ENCODE measurements at places on chromosomes 6 and 20.

DNA sequence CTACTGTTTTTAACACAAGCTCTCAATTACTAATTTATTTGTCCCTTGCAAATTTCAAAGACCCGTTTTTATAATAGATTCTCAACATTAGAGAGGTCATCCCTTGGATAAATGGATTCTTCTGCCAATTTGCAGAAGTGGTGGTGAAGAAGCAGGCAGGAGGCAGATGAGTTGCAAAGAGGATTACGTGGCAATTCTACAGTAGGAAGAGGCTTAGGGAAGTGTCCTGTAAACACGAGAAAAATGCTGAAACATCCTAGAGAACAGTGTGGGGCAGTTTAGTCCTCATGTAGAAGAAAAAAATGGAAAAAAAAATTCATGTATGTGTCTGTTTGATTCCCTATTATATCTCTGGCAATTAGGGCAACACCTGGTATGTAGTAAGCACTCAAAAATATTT, 87.6 kb downstream of the BMP2 start:
- no peak for DNase-seq

DNA sequence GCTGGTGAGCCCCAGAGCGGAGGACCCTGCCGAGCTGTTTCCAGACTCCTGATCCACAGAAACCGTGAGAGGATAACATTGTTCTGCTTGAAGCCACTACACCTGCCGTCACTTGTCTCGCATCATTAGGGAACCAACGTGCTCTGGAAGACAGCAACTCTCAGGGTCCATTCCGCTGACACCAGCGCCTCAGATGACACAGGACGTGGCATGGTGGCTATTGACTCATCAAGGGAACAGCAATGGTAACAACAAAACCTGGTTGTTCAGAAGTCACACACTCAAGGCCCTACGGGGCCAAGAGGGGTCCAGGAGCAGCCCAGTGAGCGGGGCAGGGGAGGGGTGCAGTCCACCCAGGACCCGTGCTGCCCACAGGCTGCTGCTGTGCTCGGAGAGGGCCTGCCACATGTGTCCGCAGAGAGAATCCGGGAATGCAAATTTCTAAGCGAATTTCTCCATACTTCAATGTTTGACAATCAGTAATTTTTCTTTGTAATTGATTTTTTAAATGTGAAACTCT, 110.4 kb downstream of the TTLL2 start:
- DNase-seq: no peak

DNA sequence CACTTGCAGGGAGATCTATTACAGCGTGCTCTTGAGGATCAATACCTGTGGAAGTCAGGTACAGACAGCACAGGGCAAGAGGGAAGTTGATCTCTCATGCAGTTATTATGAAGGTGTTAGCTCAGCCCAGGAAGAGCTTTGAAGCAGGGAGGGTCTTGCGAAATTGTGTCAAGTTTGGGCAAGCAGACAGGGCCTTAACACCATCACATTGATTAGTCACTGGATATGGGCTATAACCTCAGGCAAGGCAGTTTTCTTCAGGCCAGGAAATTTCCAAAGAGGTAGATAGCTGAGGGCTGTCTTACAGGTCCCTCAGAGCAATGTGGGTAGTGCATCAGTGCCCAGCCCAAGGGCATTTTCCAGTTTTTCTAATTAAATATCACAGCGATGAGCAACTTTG, 643.8 kb downstream of the DHX35 start:
- no peak for DNase-seq

DNA sequence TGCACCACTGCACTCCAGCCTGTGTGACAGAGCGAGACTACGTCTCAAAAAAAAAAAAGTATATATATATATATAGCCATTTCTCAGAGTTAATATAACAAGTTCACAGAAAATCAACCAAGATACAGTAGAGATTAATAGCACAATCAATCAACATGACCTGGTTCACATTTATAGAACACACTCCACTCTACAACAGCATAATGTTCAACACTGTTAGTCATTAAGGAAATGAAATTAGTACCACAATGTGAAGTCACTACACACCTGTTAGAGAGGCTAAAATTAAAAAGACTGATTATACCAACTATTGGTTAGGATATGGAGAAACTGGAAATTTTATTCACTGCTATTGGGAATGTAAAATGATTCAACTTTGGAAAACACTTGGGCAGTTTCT, 387.7 kb downstream of the QKI start:
- no peak for DNase-seq

DNA sequence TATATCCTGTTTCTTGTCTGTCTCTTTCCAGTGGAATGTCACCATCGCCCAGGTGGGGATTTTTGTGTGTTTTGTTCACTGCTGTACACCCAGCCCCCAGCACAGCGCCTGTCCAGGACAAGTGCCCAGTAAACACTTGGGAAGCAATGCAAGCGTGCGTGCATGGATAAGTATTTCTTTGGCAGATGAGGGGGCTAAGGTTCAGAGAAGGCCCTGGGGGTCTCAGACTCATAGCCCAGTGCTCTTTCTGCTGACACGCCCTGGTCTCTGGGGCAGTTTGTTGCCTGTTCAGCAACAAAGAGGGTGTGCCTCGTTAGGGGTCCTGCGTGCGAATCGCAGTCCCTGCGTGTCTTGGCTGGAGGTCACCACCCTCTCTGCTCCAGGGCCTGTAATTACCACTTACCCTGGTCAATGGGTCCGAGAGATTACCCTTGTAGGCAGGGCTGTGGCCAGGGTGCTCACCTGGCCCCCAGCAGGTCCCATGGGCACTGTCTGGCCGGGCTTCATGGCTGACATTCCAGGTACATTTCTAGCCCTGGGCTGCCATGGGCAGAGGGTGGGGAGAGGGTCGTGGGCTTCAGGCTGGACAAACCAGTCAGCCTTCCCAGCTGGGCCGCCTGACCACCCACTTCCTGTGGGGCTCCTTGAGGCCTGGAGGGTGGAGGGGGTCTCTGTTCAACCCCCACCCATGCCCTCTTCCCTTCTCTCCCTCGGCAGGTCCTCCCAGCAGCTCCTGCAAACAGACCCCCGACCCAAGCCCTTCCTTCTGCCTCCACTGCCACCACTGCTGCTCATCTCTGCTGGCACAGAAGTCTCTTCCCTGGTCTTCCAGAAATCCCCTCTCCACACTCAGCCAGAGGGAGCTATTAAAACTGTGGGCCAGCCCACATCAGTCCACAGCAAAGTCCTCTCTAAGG, 87.1 kb downstream of the CEBPB start:
- DNase-seq: no peak

DNA sequence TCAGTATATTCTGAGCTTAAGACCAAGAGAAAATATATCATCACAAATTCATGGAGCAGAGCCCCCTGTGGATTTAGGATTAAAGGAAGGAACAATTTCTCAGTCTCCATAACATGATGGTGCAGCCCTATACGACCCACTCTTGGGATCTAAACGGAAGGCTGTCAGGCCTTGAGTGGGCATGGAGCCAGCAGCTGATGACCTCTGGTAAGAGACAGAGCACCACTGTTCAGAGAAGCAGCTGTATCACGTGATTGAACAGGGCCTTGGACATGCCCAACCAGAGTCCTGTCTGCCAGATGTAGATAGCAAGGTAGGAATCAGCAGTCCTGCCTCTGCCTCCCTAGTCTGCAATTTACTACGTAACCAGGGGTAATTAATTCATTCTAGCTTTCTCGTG, 259.4 kb upstream of the POU3F2 start:
- no peak for DNase-seq

GRCh38 chr6:33772082-33772830, 16.7 kb downstream of the LEMD2 start:
- no peak for DNase-seq

Data from stimulated activated CD4-positive, alpha-beta T cell treated with anti-CD3 and anti-CD28 coated beads, TNF-alpha, amount 100 ng/mL, for 24 hours (primary cell).